ENCODE measurements at places on chromosomes 12 and 14.

- DNase-seq, result no peak
Observed at GRCh38 chr14:66383257-66383656, 102.9 kb upstream of the CCDC196 start.

DNA sequence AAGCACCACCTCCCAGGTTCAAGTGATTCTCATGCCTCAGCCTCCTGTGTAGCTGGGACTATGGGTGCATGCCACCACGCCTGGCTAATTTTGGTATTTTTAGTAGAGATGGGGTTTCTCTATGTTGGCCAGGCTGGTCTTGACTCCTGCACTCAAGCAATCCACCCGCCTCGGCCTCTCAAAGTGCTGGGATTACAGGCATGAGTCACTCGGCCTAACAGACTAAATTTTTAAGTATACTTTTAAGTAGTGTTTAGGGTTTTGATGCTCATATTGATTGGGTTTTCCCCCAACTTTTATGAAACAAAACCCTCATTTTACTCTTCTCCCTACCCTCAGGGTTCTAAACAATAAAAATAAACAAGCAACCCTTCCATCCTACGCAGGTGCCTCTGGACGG lies 5.5 kb downstream of the MYO1A start:
- DNase-seq, result no peak

DNA sequence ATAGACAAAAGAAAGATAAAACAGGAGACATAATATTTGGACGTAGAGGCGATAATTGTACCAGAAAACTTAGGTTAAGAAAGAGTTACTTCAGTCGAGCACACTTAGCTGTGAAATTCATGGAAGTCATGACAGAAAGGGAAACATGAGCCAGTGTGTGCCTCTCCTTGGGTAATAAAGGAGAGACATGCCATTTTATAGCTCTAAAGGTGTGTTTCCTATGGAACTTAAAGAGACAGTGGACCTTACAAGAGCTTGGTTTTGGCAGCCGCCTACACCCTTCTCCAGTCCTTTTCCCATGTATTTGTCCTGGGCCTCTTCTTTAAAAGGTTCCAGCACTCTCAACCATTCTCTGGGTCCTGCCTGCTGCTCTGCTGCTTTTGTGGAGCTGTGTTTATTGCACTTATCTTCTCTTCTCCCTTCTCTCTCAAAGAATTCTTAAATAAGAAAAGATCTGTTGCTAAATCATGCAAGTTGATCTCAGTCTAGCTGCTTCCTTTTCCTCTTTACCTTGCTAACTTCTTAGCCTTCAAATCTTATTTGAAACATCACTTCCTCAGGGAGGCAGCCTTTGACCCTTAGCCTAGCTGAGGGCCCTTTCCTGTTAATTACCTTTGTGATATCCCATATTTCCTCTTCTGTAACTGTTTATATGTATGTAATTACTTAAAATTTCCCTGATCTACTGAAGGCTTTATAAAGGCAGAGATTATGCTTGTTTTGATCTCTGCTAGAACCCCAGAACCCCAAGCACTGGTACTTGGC lies 81.8 kb upstream of the EVL start:
- DNase-seq, result no peak

DNA sequence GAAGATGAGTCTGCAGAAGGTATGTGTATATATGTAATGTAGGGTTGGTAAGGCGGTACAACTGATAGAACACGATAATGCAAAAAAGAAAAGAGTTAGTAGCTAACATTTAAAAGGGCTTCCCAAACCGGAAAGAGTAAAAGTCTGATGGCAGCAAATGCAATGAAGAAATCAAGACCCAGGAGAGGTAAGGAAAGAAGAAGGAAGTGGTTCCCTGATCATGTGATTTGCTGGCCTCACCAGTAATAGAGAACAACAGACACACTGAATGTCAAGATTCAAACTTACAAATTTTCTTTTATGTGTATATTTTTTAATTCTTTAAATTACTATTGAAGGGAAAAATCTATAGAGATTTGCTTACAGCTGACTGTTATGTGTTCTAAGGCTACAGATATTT lies 18.4 kb downstream of the ZFC3H1 start:
- DNase-seq, result no peak

- no peak for DNase-seq
Observed at GRCh38 chr12:129750421-129750820, 153.4 kb downstream of the TMEM132D start.

- DNase-seq, result no peak
Observed at GRCh38 chr12:83958997-83959396, 953.6 kb downstream of the SLC6A15 start.

DNA sequence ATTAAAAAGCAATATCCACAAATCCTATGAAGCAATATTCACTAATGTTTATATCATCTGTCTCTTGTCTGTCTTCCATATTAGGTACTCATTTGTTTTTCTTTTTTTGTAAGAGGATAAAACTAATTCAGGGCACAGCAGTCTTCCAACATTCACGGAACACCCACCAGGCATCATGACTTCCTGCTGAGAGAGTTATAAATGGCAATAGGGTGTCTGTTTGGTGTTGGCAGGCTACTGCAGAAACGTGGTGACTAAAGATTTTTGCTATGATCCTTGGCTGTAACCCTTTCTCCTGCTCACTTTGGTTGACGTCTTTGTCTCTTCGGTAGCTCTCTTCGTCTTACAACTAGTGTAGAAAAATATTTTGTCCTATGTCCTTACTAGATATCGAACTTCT lies 860.6 kb upstream of the MGAT4C start:
- DNase-seq, result no peak

- DNase-seq, result peak; percentile 11
Observed at GRCh38 chr12:52865090-52865944, 16.5 kb upstream of the KRT78 start.

DNA sequence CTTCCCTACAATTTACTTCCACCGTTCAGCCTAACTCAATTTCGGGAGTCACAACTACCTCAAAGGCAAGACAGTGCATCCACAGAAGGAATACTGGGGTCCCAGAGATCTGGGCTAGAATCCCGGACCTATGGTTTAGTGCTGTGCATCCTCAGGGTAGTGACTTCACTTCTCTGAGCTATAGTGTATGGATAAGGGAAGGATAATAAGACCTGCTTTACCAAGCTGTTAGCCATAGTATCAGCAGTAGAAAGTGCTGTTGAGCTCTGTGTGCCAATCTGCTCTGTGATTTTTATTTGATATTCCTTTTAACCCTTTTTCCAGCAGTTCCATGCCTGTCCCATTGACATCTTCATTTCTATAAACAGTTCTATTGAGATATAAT lies 1044.3 kb downstream of the BCL11B start:
- no peak for DNase-seq

DNA sequence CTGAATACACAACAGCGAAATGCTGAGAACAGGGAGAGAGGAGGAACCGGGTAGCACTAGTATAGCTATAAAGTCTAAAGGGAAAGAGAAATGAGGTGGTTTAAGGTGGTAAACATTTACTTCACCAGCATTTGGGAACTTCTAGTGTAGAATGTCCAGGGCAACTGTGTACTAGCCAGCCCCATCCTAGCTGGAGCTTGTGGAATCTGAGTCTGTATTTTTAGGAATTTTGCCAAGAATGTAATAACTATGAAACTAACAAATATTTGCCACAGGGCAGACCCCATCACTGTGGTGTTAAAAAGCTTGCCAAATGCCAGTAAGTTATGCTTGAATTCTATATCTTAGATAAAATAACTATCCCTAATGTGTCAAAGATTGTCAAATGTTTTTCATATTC lies 398.9 kb upstream of the MIS18BP1 start:
- DNase-seq, result no peak

DNA sequence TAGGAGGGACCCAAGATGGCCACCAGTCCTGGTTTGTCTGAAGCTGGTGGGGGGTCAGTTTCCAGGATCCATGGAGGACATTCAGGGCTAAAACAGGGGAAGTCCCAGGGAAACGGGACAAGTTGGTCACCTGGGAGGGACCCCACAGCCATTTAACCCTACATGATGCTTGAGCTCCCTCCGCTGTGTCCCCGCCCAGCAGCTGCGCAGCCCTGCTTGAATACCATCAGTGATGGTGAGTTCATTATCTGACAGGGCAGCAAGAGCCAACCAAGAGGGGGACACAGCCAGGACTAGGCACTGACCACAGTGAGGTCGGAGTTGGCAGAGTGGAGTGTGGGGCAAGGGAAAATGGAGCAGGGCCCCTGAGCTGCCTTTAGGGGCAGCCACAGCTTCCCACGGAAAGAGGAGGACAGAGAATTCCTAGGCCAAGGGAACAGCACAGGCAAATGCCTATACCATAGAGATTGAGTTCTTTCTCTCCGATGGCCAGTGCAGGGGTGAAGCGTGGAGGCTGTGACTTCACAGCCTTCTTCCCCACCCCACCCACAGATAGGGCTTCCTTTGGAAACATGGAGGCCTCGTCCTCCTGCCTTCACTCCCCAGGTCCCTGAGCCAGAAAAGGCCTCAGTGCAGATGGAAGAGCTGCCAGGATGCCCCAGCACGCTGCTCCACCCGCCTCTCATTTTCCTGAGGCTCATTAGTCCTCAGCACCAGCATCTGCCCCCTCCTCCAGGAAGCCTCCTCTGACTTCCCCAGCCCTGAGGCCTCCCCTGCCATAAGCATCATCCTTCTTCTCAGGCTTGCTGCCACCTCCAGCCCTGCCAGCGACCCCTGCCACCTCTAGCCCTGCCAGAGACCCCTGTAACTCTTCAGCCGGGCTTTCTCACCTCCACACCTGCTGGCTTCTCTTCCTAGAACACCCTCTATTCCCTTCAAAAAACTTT lies 51.4 kb downstream of the CYP46A1 start:
- no peak for DNase-seq

DNA sequence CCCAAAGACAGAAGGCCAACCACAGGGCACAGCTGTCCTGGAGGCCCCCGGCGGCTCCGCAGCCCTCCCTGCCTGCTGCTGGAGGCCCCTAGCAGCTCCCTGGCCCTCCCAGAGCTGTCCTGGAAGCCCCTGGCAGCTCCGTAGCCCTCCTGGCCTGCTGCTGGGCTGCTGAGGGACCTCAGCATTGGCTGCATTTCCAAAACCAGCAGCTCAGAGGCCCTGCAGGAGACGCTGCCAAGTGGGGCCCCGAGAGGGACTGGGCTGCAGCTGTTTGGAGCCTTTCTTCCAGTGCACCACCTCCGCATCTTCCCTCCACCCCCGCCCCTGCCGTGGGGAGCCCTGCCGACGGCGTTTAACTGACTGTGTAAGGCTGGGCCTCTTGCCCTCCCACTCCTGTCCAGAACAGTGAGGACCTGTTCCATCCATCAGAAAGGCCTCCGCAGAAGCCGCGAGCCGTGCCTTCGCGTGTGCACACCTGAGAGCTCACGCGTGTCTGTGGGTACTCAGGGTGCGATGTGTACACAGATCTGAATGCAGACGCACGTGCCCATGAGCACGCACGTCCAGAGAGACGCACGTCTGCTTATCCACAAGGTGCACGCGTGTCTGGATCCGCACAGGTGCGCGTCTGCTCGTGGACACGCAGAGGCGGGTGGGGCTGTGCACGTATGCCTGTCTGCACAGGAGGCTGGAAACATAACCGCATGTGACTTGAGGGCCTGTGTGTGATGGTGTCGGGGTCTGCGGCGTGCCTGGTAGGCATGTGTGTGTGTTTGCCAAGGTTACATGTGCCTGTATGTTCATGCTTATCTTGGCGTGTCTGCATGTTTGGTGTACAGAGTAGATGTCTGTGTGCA lies 57.0 kb upstream of the FBRSL1 start:
- DNase-seq, result no peak

GRCh38 chr12:96134200-96134599 lies 60.0 kb upstream of the ELK3 start:
- DNase-seq, result no peak

DNA sequence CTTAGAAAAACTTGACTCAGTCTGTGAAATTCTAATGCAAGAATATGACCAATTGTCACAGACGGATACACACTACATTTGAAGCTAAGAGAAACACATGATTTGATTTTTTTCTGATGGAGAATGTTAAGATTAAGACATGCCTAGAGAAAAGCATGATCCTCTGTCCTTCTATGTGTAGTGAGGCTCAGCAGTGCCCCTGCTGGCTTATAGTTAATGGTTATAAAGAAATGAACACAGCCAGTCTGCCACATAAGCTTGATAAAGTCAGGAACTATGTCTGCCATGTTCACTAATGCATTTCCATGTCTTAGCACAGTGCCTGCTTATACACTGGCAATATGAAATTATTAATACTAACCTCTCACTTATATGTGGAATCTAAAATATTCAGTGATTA lies 168.1 kb upstream of the DAAM1 start:
- DNase-seq, result no peak

GRCh38 chr14:77714926-77715325 lies 7.0 kb downstream of the SLIRP start:
- no peak for DNase-seq

GRCh38 chr14:68325267-68325807 lies 467.5 kb downstream of the ZFP36L1 start:
- no peak for DNase-seq

- no peak for DNase-seq
Observed at GRCh38 chr14:87260460-87260859, 732.5 kb downstream of the GALC start.

GRCh38 chr12:5985471-5985870 lies 40.4 kb upstream of the ANO2 start:
- no peak for DNase-seq

- DNase-seq, result no peak
Observed at GRCh38 chr12:104011253-104011652, 38.7 kb downstream of the GLT8D2 start.

DNA sequence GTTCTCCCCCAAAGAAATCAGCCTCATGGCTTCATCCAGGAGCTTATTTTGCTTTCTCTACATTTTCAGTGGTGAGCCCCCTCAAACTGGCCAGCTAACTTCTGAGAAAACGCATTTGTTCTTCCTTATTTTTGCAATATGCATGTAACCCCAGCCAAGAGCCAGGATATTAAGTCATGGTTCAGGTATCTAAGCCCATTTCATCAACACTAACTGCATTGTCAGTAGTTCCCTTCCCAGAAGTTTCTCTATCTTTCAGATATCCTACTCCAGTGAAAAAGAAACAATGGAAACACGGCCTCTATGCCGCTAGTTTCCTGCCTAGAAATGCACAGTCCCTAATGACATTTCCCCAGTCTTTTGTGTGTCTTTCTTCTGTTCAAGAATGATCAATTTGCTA lies 102.8 kb upstream of the RASSF8 start:
- DNase-seq, result no peak

- DNase-seq, result no peak
Observed at GRCh38 chr12:55718015-55718414, 2.2 kb downstream of the BLOC1S1 start.

DNA sequence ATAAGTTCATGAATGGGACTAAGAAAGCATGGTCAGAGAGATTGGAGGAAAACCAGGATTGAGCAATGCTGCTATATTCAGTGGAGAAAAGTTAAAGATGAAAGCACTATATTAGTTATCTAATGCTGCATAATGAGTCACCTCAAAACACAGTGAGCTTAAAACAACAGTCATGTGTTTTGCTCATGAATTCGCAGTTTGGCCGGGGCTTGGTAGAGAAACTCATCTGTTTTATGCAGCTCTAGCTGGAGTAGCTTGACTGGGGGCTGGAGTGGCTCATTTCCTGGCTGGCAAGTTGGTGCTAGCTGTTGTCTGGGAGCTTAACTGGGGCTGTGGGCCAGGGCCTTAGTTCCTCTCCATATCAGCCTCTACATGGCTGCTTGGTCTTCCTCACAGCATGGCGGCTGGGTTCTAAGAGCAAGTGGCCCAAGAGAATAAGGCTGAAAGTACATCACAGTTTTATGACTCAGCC lies 90.1 kb downstream of the ADCK1 start:
- no peak for DNase-seq

GRCh38 chr14:48504921-48505320 lies 829.5 kb upstream of the MDGA2 start:
- no peak for DNase-seq

- no peak for DNase-seq
Observed at GRCh38 chr14:45065956-45066355, 18.0 kb upstream of the PRPF39 start.

All from bone marrow (tissue), 2 donors.